RWPE2 (cell line): ENCODE measurements at places on chromosomes 13 and 19.

DNA sequence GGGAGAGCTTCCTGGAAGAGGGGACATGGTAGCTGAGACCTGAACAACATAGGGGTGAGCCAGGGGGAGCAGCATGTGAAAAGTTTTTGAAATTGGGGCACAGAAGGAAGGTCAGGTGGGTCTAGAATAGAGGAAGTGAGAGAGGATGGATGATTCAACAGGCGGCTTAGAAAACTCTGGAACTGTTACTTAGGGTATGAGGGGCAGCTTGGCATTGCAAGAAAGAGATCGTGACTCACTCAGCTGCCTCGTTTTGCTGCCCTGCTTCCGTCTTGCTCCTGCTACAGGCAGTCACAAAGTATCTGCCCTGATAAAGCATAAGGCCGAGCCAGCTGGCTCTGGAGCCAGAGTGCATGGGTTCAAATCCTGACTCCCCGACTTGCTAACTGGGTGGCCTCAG is 1.3 kb upstream of the CEACAM20 start:
- no peak for DNase-seq

GRCh38 chr13:33684874-33685273 is 133.1 kb upstream of the RFC3 start:
- DNase-seq = no peak

GRCh38 chr13:79859756-79860155 is 378.8 kb downstream of the NDFIP2 start:
- DNase-seq = no peak

DNA sequence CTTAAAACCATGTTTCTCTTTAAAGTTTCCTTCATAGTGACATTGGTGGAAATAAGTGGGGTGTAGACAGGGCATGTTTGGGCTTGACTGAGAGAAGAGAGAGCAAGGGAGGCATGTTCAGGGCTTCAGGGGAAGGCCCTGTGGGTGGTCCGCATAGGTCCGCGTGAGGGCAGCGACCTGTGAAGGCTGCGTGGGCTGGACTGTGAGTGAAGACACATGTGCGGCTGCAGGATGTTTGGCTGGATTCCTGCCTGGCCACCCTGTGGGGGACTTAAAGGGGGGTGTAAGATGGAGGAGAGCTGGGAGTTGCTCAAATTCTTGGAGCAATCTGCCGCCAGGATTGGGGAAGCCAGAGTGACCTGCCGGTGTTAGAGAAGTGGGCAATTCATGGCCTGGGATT is 23.8 kb upstream of the KLF12 start:
- DNase-seq = no peak

GRCh38 chr19:18339723-18340122 is 675 bp upstream of the PGPEP1 start:
- no peak for DNase-seq

GRCh38 chr13:110512198-110512740 is 49.3 kb downstream of the RAB20 start:
- no peak for DNase-seq

GRCh38 chr13:105948143-105948542 is 587.3 kb downstream of the EFNB2 start:
- no peak for DNase-seq

DNA sequence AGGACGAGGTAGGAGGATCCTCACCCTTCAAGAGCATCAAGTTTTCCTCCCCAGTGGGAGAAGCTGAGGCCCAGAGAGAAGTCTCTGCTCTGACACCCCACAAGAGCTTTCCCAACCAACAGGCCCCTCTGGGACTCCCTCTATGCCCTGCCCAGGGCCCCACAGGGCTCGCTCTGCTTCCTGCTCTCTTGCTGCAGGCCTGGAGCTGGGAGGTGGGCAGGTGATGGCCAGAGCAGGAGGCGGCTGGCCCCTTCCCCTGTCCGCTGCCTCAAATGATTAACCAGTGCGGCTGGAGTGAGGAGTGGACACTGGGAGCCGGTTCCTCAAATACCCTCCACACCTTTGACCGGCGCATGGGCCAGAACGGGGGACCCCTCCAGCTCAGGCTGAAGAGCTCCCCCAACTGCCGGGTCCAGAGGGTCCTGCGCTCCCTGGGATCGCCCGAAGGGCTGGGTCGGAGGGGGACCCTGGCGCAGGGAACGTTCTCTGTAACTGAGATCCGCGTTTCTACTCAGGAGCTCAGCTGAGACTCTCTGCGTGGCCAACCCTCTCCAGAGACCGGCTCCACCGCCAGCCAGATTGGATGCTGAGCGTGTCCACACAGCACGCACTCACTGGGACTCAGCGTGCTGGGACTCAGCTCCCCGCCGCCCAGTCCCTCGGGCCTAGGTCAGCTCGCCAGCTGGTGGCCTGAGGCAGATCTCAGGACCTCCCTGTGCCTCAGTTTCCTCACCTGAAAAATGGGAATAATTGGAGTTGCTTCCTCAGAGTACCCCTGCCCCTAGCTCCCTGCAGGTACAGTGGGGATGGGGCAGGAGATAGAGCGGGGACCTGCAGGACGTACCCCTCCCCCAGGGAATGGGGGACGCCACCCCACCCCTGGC is 6.7 kb upstream of the ONECUT3 start:
- no peak for DNase-seq

DNA sequence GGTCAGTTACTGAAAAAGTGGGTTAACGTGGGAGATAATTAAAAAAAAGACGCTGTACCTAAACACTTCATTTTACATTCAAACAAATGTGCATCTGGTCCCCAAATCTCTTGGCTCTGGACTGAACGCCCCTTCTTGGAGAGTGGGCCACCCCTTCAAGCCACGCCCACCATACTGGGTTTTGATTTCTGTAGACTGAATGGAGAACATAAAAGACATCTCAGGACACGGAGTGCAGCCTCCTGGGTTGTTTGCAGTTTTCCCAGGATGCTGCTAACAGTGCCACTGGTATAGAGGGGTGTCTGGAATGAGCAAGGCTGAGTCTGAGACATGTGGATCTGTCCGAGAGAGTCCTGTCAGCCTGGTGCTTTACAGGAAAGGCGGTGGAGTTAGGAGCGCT is 10.6 kb downstream of the TFDP1 start:
- DNase-seq = peak; percentile 3

DNA sequence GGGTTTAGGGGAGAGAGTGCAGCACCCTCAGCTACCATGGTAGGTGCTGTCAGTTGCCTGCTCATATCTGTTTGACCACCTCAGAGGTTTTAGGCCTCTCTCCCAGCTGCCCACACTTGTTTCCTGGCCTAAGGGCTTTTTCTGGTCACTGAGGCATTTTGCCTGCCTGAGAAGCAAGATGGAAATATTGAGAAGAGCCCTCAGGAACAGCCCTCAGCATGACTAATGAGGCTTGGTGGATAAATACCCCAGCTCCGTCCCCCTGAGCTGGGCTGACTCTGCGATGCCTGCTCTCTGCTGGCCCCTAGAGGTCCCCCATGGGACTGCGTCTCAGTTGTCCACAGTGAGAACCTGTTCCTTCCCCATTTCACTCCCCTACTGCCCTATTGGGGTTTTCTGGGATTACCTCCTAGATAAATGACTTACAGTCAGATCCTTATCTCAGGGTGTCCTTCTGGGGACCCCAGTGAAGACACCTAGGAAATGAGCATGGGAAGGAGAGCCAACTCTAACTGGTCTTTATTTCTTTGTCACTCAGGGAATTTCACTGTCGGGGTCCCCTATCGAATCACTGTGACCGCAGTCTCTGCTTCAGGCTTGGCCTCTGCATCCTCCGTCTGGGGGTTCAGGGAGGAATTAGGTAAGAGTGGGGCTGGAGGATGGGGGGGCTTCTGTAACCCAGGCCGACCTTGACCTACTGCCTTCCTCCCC is 13.3 kb downstream of the PALM3 start:
- no peak for DNase-seq
